HAP-1 (cell line): ENCODE measurements at places on chromosomes 13 and 19.
A peak's percentile ranks its signal among the peaks of the same experiment; 100 is the strongest.

DNA sequence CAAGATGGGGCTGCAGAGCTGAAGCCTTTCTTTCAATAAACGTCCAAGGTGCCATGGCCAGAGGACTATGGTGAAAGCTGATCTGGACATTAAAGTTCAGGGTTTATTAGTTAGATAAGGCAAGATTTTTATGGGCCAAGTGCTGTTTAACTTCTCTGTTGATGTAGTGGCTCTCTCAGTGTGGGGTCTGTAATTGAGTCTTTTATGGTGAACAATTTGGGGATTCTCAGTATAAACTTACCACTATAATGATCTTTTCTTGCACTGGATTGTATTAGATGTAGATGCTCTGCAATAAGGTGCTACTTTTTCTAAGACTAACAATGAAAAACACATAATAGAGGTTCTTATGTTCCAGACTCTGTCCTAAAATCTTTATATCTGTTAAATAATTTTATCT is 190.1 kb upstream of the KLF12 start:
- DNase-seq, result no peak

GRCh38 chr13:79306650-79307049 is 99.4 kb downstream of the RBM26 start:
- DNase-seq, result no peak

GRCh38 chr13:95698047-95698749 is 21.3 kb downstream of the DNAJC3 start:
- DNase-seq, result no peak

- DNase-seq, result no peak
Observed at GRCh38 chr19:30817965-30818567, 445.9 kb downstream of the ZNF536 start.

DNA sequence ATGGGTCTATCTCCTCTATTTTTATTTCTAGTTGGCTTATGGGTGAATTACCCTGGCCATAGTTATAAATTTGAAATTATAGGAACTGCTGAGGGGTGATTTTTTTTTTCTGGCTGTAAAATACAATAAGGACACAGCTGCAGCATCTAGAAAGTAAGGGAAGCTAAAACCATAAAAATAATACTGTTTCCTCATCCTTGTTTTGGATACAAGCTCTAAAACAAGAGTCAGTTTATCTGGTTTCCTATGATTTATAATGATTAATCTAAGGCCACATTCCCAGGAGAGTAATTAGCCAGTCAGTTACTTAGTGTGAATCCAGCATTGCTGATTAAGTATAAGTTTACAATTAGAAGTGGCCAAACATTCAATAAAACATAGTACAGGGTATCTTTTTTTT is 219.1 kb upstream of the NBEA start:
- no peak for DNase-seq

GRCh38 chr13:94706101-94706842 is 6.1 kb downstream of the SOX21 start:
- peak; percentile 100 for DNase-seq

DNA sequence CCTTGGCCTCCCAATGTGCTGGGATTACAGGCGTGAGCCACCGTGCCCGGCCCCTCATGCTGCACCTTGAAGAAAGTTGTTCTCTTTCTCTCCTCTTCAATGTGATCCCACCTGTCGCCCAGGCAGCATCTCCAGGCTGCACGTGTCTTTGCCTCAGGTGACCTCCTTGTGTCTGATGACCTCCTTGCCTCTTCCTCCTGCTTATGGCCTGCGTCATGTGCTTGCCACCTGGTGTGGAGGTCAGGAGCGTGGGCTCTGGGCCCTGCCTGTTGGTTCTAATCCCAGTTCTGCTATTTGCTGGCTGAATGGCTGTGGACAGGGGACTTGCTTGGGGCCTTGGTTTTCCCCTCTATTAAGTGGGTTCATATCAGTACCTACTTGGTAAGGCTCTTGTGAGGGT is 6.3 kb downstream of the BICRA start:
- DNase-seq, result no peak

DNA sequence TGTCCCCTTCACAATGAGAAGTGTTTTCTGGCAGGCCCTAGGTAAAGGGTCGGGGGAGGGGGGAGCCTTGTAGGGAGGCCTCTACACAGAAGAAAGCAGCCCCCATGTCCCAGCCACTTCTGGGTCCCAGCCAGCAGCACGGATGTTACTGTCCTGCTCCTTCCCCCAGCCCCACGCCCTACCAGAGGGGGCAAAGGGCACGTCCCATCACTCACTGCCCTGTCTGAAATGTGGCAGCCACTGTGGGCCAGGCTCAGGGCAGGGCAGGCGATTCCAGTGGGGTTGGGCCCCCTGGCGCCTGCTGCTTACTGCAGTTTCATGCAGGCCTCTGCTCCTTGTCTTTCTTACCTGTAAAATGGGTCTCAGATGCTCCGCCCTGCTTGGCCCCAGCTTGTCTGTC is 6.1 kb upstream of the SLC25A42 start:
- DNase-seq, result no peak

GRCh38 chr19:57351867-57352266 is 796 bp downstream of the ZNF304 start:
- no peak for DNase-seq

DNA sequence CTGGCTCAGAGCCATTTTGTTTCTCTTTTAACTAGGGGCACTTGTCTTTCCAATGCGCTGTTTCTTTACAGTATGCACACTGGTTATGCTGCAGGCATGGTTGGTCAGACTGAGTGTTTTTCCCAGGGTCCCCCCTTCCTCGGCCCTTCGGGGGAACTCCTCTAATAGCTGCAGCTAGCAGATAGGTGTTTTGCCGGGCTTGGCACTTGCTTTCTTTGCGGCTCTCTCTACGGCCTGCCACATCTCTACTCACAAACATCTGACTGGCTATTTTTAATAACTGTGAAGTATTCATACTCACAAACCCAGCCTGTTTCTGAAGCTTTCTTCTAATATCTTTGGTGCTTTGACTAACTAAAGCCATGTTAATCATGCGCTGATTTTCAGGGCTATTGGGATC is 89.4 kb downstream of the SLC25A15 start:
- no peak for DNase-seq

- no peak for DNase-seq
Observed at GRCh38 chr19:35127871-35128270, 7.0 kb downstream of the LGI4 start.

GRCh38 chr19:12521996-12522395 is 29.3 kb downstream of the ZNF564 start:
- peak; percentile 34 for DNase-seq

DNA sequence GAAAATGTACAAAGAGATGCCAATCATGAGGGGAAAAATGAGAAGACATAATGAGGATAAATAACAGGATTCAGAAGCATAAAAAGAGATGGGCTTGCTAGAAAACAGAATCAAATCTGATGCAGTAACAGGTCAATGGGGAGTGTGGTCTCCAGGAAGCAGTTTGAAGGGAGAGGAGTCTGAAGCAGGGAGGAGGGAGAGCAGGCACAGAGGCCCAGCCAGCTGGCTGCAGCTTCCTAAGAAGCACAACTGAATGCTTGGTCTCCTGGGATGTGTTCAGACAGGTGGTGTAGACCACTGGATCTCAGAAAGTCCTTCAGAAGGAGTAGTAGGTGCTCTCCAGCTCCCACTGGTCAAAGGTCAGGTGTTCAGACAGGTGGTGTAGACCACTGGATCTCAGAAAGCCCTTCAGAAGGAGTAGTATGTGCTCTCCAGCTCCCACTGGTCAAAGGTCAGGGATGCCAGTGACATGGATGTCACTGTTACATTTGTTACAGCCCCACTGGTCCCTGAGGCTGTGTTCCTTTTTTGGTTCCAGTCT is 68.3 kb upstream of the UBAC2 start:
- no peak for DNase-seq

DNA sequence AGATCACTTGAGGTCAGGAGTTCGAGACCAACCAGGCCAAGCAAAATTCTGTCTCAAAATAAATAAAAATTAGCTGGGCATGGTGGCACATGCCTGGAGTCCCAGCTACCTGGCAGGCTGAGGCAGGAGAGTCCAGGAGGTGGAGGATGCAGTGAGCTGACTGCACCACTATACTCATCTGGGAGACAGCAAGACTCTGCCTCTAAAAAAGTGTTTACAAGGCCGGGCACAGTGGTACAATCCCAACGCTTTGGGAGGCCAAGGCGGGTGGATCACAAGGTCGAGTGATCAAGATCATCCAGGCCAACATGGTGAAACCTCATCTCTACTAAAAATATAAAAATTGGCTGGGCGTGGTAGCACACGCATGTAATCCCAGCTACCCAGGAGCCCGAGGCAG is 4.2 kb upstream of the DAPK3 start:
- no peak for DNase-seq

DNA sequence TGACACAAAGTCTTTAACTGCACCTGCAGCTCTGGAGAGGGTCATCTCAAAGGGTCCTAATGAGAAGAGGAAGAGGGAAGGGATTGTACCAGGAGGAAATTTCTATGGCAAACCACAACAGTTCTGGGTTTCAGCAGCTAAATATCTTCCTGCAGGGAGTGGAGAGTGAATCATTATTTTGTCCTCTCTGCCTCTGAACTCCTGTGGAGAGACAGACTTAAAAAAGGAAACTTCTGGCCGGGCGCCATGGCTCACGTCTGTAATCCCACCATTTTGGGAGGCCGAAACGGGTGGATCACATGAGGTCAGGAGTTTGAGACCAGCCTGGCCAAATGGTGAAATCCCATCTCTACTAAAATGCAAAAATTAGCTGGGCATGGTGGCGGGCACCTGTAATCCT is 16.9 kb upstream of the C1QTNF9 start:
- no peak for DNase-seq

GRCh38 chr13:29958476-29958875 is 108.1 kb upstream of the UBL3 start:
- no peak for DNase-seq

DNA sequence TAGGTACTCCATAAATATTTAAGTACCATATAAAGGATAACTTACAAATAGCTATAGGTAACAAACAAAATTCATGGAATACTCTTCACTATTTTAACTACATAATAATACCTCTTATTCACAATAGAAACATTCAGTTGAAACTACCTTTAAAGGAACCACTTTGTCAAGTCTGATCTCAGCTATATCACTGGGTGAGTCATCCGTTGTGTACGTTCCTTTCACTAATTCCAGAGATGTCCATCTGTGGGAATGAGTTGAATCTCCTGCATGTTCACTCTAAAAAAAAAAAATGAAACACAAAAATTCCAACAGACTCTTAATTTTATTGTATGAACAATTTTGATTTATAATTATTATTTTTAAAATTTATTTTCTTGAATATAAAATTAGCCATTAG is 149.4 kb upstream of the FBXL3 start:
- DNase-seq, result no peak

- DNase-seq, result no peak
Observed at GRCh38 chr19:1229924-1230782, 7.7 kb downstream of the CBARP start.

DNA sequence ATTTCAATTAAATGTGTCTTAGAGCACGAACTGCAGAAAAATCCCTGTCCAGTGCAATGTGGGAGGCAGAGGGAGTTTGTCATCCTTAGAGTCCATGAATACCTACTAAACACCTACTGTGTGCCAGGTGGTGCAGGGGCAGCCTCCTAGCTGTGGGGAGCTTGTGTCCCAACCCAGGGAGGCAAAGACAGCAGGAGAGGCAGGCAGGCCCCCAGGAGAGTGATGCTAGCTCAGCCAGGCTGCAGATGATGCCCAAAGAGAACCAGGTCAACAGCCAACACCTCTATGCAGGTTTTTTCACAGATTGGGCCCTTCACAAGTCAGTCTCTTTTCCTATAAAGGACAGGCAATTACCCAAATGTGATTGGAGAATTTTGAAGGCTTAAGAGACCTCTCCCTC is 108.2 kb upstream of the UQCRFS1 start:
- no peak for DNase-seq

DNA sequence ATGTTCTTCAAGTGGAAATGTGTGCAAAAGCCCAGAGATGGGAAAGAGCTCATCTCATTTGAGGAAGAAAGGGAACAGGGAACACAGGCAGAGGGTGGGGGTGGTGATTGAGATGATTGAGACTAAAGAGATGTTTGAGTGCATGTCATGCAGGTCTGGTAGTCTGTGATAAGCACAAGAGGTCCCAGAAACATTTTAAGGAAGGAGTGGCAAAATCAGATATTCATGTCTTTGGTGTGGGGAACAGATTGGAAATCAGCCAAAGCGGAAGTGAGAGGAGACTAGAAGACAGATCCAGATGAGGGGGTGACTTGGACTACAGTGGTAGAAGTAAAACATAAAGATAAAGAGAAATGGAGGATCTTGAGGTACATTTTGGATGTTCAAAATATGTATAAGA is 39.4 kb upstream of the DACH1 start:
- DNase-seq, result no peak

GRCh38 chr19:29690842-29691241 is 24.2 kb downstream of the C19orf12 start:
- DNase-seq, result peak; percentile 43

DNA sequence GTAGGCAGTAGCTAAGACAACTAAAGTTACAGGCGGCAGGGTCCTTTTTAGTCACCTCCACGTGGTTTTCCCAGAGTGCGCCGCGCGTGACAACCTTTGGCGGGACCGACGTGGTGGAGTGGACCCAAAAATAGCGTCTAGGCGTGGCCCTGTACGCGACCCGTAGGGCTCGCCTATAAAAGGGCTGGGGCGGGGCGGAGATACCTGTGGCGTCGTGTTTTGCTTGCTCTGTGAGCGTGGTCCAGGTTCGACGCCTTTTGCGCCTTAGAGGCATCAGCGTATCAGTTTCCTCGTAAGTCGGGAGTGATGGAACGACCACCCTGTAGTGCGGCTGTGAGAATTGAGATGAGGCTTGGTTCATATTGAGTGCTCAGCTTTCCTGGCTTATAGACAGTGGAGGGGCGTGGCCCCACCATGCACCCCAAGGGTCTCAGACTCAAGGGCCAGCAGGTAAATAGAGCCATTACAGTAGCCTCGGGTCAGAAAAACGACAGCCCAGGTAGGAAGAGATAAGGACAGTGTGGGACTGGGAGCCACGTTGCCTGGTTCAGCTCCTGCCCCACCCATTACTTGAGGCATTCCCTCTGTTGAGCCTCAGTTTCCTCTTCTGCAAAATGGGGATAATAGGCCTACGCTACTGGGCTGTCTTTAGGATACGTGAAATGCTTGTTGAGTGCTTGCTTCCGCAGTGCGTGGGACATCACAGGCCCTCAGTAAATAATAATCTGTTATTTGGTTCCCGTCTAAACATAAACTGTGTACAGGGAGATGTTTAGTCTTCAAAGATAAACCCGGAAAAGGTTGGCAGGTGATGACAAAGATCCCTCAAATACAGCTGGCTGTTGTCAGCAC is 693 bp upstream of the TMED1 start:
- peak; percentile 84 for DNase-seq

- DNase-seq, result peak; percentile 78
Observed at GRCh38 chr19:17579661-17580244, 24.3 kb downstream of the COLGALT1 start.

DNA sequence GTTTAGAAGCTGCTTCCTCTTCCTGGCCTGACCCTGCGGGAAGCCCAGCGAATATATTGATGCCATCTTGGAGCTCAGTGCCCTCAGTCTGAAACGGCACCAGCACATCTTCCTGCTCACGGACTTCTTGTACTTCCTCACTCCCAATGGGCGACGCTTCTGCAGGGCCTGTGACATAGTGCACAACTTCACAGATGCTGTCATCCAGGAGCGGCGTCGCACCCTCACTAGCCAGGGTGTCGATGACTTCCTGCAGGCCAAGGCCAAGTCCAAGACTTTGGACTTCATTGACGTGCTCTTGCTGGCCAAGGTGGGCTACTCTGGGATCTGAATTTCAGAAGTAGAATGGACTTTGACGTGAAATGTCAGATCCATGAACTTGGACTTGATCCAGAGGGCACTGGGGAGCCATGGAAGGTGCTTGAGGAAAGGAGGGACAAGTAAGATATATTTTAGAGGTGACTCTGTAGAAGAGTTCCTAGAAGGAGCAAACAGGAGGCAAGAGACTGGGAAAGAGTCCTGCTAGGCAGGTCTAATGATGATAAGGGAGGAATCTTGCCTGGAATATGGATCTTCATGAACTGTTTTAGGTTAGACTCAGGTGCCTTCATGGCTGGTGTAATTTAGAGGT is 38.4 kb upstream of the CYP4F8 start:
- DNase-seq, result no peak
